ENCODE measurements at places on chromosomes 3 and 15. TPM values are rescaled to one million over a fixed set of nuclear protein-coding genes. Genes with fewer than 3 reads are reported as not detected.

- no peak for DNase-seq
Observed at GRCh38 chr3:115087512-115087911, 59.6 kb downstream of the ZBTB20 start.

GRCh38 chr15:57692709-57693108 lies 13.8 kb upstream of the POLR2M start:
- no peak for DNase-seq

- DNase-seq: no peak
Observed at GRCh38 chr3:113117511-113118234, 93.7 kb upstream of the BOC start.

DNA sequence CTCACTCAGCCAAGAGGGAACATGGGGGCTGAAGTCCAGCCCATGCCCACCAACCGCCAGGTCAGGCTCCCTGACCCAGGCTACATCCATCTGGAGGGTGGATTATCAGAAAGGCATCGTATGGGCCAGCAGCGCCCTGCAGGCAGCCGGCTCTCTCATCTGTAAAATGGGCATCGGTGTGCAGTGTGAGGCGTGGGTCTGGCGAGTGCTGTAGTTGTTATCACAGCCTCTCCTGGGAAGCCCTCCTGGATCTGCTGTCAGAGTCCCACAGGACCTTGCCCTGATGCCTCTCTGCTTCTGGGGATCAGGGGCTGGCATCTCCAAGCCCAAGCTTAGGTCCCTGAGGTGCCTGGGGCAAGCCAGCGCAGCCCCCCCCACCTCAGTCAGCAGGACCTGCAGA lies 27.4 kb downstream of the CFAP100 start:
- DNase-seq: no peak

DNA sequence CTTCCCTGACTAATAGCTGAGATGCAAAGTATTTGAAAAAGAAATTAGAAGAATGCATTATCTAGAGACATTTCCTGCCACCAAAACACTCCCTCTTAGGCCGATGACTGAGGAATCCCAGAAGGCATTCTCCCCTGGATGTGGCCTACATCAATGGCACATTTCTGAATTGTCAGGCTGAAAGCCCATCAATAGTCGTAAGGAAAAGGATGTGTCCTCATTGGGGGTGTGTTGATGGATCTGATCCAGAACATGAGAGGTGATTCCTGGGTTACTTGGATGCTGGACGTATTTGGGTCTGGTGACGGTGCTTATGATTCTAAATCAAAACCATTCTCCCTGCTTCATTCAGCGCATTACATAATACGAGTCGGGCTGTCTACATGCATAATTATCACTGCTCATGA lies 216.9 kb upstream of the CDIN1 start:
- DNase-seq: no peak

DNA sequence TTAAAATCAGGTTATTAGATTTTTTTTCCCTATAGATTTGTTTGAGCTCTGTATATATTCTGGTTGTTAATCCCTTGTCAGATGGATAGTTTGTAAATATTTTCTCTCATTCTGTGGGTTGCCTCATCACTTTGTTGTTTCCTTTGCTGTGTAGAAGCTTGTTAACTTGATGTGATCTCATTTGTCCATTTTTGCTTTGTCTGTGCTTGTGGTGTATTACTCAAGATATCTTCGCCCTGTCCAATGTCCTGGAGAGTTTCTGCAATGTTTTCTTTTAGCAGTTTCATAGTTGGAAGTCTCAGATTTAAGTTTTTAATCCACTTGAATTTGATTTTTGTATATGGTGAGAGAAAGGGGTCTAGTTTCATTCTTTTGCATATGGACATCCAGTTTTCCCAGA lies 699.1 kb downstream of the NAALADL2 start:
- no peak for DNase-seq

GRCh38 chr3:110897046-110897445 lies 174.6 kb upstream of the NECTIN3 start:
- no peak for DNase-seq

GRCh38 chr15:33309602-33310276 lies 1.0 kb upstream of the RYR3 start:
- no peak for DNase-seq

DNA sequence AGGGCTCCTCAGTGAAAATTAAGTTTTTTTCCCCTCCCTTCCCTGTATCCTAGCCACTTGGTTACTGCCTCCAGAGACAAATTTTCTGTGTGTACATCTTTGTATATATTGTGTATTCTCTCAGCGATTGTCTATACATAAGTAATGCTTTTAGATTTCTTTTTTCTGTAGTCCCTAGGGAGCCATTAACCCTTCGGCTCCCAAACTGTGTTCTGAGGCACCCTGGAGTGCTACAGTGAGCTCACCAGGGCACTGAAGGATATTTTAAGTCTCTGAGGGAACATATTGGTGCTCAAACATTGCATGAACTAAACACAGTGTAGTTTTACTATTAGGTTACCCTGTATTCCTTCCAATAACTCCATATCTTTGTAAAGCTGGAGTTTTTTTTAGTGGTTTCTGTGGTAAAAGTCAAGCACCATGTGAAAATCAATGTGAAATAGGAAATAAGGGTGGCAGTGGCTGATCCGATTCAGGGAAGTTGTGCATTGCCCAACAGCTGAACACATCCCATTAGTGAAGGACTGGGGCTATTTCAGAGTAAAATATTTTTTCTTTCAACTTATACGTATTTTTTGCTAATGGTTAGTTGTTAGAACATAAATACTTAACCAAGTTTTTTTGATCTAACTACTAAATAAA lies 43.0 kb downstream of the USP13 start:
- DNase-seq: no peak

DNA sequence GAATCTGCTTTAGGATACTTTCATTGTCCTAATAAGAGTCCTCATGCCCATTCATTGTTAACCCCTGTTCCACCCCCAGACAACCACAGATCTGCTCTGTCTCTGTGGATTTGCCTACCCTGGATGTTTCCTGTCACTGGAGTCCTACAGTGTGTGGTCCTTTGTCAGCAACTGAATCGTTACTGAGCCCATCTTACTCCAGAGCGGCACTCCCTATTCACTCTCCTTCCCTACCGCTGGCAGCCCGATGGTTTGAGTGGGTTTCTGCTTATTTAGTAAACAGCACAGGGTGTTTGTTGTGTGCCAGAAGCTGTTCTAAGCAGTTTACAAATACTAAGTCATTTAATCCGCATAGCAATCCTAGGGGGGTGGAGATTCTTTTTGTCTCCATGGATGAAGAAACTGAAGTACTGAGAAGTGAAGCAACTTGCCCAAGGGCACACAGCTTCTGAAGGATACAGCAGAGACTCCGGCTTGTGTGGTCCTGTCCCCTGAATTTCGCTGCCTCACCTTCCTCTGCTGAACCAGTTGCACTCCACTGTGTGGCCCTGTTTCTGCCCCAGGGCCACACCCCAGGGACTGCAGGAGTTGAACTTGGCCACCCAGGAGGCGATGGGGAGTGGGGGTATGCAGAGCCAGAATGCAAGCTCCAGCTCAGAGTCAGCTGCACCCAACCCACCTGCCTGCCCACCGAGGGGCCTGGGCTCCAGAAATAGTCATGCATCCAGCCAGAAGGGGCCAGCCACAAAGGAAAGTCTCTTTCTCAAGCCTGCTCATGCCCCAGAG lies 56.5 kb upstream of the SLC6A1 start:
- no peak for DNase-seq

- no peak for DNase-seq
Observed at GRCh38 chr3:144771381-144771870, 799.8 kb downstream of the DIPK2A start.

DNA sequence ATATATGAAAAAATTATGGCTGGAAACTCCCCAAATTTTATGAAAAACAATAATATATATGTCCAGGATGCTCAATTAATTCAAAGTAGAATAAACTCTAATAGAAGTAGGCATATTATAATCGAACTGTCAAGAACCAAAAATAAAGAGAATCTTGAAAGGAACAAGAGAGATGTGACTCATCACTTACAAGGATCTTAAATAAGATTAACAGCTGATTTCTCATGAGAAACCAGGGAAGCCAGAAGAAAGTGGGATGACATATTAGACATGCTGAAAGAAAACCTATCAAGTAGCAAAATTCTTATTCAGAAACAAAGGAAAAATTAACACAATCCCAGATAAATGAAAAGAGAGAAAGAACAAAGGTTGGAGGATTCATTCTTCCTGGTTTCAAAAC lies 66.8 kb downstream of the FAIM start:
- DNase-seq: no peak

- DNase-seq: no peak
Observed at GRCh38 chr15:90845201-90845949, 23.0 kb upstream of the FURIN start.

DNA sequence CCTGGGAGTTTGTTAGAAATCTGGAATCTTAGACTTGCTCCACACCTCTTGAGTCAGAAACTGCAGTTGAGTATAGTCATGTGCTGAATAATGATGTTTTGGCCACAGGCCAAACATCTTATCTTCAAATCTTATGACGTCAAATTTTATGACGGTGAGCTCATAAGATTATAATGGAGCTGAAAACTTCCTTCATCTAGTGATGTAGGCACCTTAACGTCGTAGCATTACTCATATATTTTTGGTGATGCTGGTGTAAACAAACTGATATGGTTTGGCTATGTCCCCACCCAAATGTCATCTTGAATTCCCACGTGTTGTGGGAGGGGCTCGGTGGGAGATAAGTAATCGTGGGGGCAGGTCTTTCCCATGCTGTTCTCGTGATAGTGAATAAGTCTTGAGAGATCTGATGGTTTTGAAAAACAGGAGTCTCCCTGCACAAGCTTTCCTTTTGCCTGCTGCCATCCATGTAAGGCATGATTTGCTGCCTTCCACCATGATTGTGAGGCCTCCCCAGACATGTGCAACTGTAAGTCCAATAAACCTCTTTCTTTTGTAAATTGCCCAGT lies 268.0 kb upstream of the PROK2 start:
- no peak for DNase-seq

GRCh38 chr3:152386208-152386607 lies 117.5 kb downstream of the MBNL1 start:
- DNase-seq: no peak

- no peak for DNase-seq
Observed at GRCh38 chr3:69011096-69011730, 2.3 kb downstream of the EOGT start.

DNA sequence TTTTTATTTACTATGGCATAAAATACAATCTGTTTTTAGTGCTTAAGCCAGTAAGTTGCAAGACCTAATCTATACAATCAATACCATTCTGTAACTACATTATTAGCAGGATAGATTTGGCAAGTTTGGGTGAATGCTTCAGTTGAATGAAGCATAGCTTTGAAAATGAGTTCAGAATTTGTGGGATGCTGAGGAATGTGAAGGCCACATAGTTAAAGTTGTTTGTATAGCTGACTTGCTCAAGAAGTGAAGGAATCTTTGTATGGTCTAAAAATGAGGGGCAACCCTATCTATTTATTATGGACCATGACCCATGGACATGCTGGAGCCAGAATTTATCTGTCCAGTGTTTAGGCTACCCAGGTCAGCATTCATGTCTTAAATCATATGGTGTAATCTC lies 58.5 kb downstream of the CRYBG3 start:
- DNase-seq: no peak

DNA sequence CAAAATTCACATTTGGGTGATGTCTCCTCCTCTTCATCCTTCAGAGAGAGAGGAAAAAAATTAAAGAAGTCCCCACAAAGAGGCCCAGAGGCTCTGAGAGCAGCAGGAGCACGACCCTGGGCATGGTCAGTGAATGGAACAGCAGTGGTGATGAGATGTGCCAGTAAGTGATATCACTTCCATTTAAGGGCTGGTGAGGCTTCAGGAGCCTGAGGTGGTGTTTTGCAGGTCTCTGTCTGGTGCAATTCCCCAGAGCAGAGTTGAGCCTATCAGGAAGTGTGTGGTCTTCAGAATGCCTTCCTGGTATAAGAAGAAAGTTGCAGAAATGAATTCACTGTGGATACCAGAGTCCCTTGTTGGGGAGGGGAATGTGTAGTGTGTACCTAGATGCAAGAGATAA lies 21.4 kb downstream of the ERICH6 start:
- no peak for DNase-seq

DNA sequence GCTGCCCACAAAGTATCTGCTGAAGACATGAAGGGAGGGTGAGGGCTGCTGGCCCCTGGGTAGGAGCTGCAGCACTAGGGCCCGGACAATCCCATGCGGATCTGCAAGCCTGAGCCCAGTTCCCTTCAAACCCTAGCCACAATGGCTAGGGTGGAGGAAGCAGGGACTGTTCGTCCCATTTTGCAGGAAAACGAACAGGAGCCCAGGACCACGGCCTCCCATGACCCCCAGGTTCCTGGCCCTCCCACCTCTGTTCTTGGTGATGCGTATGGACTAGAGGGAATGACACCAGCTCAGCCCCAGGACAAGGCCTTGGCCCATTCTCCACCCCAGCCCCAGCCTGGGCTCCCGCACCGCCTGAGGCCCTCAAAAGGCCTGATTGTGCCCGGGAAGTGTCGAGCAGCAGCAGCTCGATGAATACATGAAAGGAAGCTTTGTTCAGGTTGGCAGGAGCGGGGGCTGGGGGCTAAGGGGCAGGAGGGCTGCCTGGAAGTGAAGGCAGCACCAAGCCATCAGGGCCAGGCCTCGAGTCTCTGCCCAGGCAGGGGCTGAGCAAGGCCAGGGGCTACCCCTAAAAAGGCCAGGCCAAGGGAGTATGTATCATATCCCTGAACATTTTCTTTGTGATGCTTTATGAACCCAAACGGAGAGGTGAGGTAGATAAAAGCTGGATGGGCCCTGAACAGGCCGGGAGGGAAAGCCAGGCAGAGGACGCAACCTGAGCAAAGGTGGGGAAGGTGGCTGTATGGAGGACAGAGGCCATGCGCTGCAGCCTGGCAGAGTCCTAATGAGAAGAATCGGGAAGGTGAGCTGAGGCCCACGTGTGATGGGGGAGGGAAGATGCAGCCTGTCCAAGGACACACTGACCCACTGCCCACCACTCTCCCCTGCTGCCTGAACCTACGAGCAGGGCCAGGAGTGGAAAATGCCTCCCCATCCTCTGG lies 12.2 kb downstream of the SEMA7A start:
- DNase-seq: no peak

- DNase-seq: no peak
Observed at GRCh38 chr3:195815169-195815771, 3.5 kb upstream of the MUC4 start.

GRCh38 chr15:64897345-64897985 lies 14.2 kb upstream of the ANKDD1A start:
- peak; percentile 81 for DNase-seq

GRCh38 chr3:88509582-88509981 lies 359.8 kb downstream of the C3orf38 start:
- DNase-seq: no peak

The MYO5A gene
- 6.7 TPM for total RNA-seq

The CIAO2A gene
- total RNA-seq: 72.2 TPM

The INKA1 gene
- 1.7 TPM for total RNA-seq

The CCDC80 gene
- 80.0 TPM for total RNA-seq

The SLCO2A1 gene
- 11.6 TPM for total RNA-seq

The CSPG5 gene
- 0.59 TPM for total RNA-seq

The VIPR1 gene
- total RNA-seq: 2.2 TPM

The C3orf49 gene
- total RNA-seq: not detected

The EEF1AKMT4 gene
- 1.6 TPM for total RNA-seq

The ZNF80 gene
- total RNA-seq: not detected

The FOXB1 gene
- not detected for total RNA-seq

Data from left ventricle myocardium superior (tissue), 1 donor.